ENCODE measurements at places on chromosomes 2 and 18.

- no peak for DNase-seq
Observed at GRCh38 chr2:122636097-122636496, 880.6 kb downstream of the TSN start.

DNA sequence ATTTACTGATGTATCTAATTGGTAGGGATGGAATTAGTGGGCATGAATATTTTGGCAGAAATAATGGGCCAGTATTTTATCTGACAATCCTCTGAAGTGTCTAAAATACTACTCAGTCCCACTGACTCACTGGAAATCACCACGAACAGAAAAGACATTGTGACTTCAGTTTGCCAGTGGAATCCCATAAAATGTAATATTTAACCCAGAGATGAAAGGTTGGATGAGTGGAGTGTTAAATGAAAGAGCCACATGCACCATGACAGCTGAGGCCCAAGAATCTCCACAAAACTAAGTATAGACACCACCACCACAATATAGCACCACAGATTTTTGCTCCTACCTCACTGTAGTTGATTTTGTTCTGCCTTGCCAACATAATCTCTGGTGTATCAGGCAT is 103.9 kb downstream of the NEB start:
- no peak for DNase-seq

GRCh38 chr2:180010701-180011100 is 3.6 kb upstream of the CWC22 start:
- no peak for DNase-seq

GRCh38 chr2:239826786-239827522 is 198.2 kb downstream of the NDUFA10 start:
- no peak for DNase-seq

- no peak for DNase-seq
Observed at GRCh38 chr2:200741468-200742202, 70.1 kb upstream of the BZW1 start.

DNA sequence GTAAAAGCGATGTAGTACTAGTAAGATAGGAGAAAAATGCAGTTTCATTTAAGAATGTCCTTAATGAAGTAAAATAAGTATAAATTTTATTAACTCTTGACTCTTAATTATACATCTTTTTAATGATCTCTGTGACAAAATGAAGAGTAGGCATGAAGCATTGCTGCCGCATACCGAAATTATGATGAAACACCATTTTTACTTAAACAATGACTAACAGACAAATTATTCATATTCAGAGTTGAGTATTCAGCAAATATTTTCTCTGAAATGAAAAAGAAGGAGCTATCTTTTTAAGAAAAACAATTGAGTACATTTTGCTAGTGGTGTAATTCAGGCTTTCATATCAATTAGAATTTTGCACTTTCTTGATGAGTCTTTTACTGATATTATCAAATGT is 150.6 kb upstream of the DOCK10 start:
- no peak for DNase-seq

DNA sequence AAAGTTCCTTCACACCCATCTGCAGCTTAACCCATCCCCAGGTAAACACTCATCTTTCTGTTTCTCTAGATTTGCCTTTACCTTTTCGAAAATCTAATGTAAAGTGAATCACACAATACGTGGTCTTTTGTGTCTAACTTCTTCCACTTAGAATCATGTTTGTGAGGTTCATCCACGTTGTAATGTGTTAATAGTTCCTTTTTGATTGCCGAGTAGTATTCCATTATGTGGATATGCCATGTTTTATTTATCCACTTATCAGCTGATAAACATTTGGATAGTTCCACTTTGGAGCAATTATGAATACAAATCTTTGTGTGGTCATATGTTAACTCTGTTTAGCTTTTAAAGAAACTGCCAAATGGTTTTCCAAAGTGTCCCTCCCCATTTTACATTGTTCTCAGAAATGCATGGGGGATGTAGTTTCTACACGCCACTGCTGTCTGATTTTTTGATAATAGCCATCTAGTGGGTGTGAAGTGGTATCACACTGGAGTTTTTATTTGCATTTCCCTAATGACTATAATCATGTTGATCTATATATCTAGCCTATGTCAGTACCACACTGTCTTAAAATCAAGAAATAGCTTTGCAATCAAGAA is 22.3 kb downstream of the PECR start:
- DNase-seq, result no peak

DNA sequence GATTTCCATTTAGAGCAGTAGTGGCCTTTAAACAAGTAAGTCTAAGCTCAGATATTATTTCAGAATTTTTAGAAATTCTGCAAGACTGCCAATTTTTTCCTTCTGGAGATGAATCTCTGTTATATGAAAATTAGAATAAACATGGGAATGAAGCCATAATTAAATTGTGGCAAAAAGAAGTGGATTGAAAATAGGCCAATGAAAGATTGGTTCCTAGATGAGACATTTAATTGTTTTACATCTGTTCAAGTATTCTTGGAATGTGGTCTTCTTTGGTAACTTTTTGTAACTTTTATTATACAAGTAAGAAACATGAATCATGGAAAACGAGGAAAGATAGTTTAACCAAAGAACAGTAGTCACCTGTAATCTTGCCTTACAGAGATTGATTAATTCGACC is 10.3 kb downstream of the CAD start:
- no peak for DNase-seq

- DNase-seq, result no peak
Observed at GRCh38 chr18:57555134-57555533, 31.4 kb downstream of the FECH start.

GRCh38 chr2:148989882-148990493 is 48.5 kb upstream of the LYPD6B start:
- DNase-seq, result peak; percentile 96

DNA sequence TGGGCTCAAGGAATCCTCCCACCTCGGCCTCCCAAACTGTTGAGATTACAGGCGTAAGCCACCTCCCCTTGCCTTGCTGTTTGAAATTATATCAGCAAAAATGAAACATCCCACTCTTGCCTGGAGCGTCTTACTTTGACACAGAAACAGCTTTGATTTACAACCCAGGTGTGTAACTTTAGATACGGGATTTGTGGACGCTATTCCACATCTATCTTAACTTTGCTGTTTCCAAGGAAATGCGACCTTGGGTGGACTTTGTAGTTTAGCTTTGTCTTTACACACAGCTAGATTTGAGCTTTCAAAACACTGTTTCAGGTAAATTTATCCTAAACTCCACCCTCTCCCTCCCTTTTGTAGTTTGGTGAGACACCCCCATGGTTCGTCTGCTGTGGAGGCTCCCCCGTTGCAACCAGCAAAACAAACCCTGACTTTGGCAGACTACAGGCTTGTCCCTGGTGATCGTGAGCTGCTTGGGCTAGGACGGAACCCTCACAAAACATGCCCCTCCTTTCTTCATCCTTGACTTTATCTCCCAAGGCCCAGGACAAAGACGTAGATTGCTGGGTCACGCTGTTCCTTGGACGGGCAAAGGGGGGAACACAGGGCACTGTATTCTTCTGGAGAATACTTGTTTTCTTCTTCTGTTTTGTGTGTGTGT is 5.5 kb upstream of the MSH6 start:
- DNase-seq, result no peak

DNA sequence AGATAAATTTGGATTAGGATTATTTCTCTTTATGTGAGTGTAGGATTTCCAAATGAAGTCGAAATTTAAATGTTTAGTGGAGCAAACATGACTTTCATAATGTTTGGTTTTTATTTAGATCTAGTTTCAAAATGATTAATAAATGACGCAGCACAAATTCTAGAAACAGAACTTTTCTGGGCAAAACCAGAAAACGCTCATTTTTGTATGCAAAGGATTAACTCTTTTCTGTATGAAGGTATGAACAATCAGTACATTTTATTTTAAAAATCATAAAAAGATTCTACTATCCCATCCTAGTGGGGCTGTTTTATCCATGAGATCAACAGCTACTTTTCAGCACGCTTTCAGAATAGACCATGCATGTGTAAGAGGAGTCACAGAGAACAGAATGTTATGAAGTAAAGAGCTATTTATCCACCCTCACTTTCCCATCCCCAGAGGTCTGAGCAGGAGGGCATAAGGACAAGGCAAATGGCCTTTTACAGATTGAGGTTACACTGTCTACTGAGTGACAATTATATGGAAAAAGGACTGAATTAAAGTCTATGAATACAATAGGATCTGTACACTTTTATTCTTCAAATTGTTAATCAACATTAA is 270.8 kb downstream of the ZEB2 start:
- no peak for DNase-seq

- DNase-seq, result no peak
Observed at GRCh38 chr2:132282911-132283310, 121.2 kb upstream of the ANKRD30BL start.

DNA sequence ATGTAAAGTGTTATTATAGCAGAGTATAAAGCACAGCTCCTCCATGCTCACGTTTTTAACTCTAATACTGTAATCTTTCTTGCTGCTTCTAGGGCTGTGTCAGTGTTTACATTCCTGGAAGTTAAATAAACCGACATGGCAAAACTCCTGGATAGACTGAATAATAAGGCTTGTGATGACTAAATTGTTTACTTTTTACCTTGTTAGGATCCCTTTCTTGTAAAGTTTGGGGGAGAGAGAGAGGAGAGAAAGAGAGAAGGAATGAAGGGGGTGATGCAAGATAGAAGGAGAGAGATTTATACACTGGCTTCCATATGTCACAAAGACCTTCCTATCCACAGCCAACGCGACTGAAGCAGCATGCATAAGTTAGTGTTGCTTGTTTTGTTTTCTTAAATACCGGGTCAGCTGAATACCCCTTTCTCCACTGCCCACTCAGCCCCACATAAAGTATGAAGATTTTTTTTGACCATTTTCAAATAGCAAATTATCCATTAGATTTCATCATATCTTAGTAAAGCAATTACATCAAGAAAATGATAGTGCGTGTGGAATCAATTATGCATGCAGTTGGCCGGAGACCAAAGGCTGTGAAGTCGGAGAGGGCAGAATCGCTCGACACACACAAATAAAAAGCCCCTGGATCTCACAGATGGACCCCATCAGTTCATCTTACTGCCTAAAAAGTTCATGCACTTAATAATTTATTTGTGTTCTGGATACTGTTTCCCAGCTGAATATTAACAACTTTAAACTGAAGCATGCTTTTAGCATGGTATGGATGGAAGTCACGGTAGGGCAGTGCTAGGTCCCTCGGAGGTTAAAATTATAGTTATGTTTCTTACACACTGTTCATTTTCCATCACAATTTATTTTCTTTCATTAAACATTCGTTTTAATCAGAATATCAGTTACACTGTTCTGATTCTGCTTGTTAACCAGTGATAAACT is 20.1 kb downstream of the BCL11A start:
- DNase-seq, result no peak
